ENCODE measurements at places on chromosomes 7 and 10.

DNA sequence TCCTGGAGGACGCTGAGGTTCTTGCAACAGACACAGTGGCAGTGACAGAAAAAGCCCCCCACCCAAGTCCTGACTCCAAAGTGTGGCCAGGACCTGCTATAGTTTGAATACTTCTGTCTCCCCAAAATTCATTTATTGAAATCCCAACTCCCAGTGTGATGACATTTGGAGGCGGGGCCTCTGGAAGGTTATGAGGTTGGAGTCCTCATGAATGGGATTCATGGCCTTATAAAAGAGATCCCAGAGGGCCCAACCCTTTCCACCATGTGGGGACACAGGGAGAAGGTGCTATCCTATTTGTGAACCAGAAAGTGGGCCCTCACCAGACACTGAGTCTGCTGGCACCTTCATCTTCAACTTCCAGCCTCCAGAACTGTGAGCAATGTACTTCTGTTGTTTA is 18.3 kb downstream of the ANXA11 start:
- no peak for DNase-seq

GRCh38 chr10:92830478-92831389 is 17.6 kb upstream of the EXOC6 start:
- DNase-seq: no peak

DNA sequence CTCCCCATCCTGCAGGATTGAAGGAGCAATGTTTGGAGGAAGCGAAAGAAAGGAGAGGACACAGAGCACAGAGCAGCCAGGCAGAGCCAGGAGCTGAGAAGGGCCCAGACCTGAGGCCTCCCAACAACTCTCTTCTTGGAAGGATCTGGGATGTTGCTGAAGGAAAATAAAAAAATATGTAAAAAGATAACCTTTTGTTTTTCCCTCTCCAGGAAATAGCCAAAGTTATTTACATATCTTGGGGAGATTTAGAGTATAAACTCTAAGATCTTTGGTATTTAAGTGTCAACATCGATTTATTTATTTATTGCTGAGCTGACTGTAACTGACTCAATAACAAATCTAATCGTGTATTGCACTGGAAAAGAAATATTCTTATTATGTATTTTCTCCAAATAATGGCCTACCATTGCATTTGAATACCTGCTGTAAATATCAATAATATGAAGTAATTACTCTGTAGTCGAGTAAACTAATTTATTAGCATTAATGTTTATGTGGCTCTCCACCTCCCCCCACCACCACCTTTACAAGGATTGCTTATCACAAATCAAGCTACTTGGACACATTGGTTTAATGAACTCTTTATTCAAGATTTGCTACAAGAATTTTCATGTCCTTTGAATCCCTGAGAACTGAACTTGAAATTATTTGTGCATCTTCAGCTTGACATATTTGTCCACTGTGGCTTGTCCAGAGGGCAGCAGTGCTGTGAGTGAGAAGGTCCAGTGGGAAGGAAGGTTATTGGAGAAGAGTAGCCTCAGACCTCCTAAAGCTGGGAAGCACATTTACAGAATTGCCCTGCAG is 1.8 kb upstream of the HOXA11 start:
- no peak for DNase-seq

- no peak for DNase-seq
Measured at GRCh38 chr7:40848541-40849221, 713.9 kb downstream of the SUGCT start.

- no peak for DNase-seq
Measured at GRCh38 chr7:94183289-94183749, 179.2 kb upstream of the BET1 start.

- DNase-seq: no peak
Measured at GRCh38 chr7:18167815-18168214, 140.2 kb upstream of the PRPS1L1 start.

GRCh38 chr7:130006771-130007170 is 44.4 kb downstream of the ZC3HC1 start:
- no peak for DNase-seq

DNA sequence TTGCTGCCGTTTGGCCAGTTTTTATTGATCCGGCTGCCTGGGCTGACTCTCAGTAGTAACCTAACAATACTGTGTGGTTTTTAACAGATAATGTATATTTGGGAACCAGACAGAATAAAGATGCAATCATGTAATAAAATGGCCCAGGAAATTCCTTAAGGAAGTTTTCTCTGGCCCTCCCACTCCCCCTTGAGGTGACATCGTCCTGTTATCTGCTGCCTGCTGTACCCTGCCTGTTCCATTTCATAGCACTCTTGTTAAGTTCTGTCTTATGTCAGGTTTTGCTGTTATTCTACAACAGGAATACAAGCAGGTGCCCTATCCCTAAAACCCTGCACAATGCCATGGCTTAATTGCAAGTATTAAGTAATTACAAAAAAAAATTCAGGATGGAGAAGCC is 12.5 kb downstream of the ITGB8 start:
- DNase-seq: no peak

- no peak for DNase-seq
Measured at GRCh38 chr7:150740053-150740452, 2.8 kb downstream of the GIMAP5 start.

DNA sequence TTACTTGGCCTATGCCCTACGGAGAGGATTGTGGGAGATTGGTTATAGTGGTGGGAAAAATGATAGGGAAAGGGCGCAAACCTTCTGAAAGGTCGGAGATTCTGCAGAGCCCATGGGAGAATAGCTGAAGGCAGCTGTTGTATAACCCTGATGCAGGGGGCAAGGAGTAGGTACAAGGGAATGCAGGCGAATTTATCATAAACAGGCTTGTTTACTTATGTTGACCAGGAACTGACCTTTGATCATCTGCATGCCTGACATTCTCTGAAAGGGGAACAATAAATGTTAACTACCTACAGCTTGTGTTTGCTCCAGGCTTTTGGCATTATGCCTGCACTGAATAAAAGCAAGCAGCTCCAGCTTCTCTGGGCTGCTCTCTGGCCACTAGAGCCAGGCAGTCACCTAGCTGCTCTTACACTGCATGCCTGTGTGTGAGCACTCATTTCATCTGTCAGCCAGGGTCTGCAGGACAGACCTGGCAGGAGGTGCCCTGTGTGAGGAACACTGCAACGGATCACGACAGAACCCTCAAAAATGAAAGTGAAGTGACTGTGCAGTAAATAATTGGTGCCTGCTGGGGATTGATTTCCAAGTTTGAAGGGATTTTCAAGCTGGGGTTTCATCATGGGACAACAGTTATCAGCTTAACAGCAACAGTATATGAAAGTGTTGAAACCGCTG is 31.1 kb upstream of the ABCA13 start:
- no peak for DNase-seq

DNA sequence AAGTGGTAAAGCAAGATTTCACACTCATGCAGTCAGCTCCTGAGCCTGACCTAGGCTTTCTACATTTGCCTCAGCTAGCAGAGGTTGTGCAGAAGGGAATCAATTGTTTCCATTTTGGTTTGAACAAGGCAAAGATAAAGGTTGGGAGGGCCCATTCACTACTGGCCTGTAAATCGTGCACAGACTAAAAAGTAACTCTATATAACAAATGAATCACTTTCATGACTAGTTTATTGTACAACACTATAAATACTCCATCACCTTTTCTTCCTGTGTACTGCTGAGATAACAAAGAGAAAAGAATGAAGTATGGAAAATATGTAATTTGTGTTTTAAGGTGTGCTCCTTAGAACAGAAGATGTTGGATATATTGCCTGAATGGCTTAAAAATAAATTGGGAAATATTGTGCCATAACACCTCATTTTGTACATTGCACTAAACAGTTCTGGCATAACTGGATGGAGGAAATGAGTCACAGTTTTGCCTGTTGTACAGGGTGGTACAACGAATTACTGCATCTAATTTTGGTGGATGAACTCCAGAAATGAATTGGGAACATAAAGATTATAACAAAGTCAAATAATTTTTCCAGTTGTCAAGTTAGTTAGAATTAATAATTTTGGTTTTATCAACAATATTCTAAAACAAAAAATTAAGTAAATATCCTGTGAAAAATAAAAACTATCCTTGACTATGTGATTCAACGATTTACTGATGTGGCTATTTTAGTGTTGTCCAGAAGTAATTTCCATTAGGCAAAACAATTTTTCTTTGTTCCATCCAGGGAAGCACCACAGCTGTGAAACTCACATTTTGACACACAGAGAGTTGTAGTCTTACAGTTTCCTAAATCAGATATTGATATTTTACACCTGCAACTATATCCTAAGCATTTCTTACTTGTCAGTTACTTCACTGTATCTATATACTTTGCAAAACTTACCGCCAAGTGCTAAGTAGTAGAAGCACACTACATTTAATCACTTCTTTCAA is 18.0 kb downstream of the SEMA3C start:
- DNase-seq: no peak

GRCh38 chr10:62858364-62858763 is 42.2 kb upstream of the EGR2 start:
- no peak for DNase-seq

GRCh38 chr10:62082729-62083411 is 181.4 kb downstream of the ARID5B start:
- DNase-seq: no peak

DNA sequence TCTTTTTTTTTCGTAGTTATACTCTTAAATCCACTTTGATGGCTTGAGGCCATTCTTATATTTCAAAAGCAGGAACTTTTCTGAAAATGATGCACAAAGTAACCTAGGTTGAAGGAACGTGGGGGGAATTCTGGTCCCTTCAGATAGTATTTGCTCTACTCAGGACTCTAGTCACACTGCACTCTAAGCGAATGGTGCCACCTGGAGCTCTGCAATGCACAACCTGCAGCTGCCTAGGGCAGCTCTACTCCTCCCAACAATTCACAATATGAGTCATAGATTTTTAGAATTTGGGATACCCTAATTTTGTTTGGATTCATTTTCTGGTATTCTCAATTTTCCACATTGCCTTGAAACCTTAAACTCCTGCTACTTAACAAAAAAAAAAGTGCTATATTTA is 17.3 kb downstream of the SYPL1 start:
- no peak for DNase-seq

GRCh38 chr7:144032985-144033709 is 15.6 kb upstream of the OR2A5 start:
- DNase-seq: no peak

DNA sequence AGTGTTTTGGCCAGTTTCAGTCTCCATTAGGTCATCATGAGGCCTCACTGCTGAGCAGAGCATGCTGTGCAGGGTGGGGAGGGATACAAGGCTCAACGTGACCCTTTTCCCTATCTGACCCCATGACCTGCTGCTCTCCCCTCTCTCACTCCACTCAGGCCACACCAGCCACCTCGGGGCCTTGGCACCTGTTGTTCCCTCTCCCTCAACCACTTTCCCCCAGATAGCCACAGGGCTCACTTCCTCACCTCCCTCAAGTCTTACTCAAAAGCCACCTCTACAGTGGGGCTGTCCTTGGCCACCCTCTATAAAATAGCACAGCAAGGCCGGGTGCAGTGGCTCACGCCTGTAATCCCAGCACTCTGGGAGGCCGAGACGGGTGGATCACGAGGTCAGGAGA is 13.9 kb downstream of the SH3PXD2A start:
- DNase-seq: no peak

- no peak for DNase-seq
Measured at GRCh38 chr7:28579571-28579970, 167.3 kb downstream of the CREB5 start.

GRCh38 chr7:21939136-21939857 is 6.4 kb downstream of the CDCA7L start:
- no peak for DNase-seq

GRCh38 chr10:409408-410040 is 274.3 kb downstream of the ZMYND11 start:
- DNase-seq: no peak

DNA sequence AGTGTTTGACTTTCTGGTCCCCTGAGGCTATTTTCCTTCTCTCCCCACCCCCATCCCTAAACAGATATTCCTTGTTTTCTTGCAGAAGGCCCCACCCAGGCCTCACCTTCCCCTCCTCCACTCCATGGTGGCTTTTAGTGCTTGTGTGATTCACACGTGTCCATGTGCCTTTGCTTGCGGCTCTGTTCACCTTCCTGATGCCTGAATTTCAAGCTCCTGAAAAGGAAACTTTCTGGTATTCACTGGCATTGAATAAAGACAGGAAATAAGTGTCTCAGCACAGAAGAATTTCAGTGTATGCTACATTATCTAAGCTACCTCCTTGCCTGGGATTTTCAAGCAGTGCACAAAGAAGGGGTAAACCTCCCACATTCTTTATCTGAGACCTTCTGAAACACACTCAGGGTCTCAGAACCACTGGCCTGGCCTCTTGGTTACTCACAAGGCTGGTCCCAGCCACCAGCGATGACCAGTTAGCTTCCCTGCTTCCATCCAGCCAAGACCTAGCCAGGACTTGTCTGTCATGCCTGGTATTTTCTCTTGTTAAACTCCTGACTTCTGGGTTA is 17.2 kb upstream of the UBE2H start:
- DNase-seq: no peak

GRCh38 chr10:34538281-34538829 is 276.7 kb downstream of the PARD3 start:
- DNase-seq: no peak

DNA sequence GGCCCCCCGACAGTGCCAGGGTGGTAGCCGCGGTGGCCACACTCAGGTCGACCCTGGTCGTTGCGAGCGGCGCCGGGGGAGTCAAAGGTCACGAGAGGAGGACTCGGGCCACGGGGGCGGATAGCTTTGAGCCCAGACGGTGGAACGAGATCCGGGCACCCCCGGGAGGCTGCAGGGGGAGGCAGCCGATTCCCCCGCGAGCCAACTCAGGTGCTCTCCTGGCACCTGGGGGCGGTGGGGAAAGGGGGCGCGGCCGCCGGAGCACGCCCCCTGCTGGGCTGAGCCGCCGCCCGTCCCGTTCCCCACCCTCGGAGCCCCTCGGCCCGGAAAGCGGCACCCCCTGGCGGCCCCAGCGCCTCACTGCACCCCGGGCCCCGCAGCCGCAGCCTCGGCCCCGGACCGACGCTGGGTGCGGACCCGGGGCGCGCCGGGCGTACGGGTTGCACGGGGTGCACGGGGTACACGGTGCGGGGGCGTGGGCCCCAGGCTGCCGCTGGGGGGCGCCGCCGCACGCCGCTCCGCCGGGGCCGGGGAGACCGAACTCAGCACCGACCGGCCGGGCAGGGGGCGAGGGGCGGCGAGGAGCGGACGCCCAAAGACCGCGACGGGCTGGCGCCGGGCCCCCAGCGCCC is 521 bp upstream of the NYAP1 start:
- peak; percentile 83 for DNase-seq

Measured in stimulated activated CD4-positive, alpha-beta T cell treated with anti-CD3 and anti-CD28 coated beads, Interleukin-1b, Interleukin-23, amount 100 ng/mL, for 1 hour (primary cell).